ENCODE measurements at places on chromosomes 1 and 21. TPM values are rescaled to one million over a fixed set of nuclear protein-coding genes. Genes with fewer than 3 reads are reported as not detected.

- no peak for DNase-seq
These were observed 10.1 kb downstream of the SELE start for GRCh38 chr1:169723763-169724162.

- DNase-seq = no peak
These were observed 602 bp downstream of the KIAA0319L start for GRCh38 chr1:35556484-35557117.

DNA sequence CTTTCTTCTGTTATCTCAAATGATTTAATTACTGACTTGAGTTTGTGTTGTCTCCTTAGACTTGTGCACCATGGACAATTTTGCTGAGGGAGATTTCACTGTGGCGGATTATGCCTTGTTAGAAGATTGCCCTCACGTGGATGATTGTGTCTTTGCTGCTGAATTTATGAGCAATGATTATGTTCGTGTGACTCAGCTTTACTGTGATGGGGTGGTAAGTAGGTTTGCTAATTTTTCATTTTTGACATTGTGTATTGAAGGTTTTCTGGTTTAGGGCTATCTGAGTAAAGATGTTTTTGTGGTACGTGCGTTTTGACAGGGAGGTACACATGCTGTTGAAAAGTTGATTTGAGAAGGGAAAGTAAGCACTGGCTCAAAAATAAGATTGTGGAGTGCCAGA, 14.1 kb downstream of the TTC3 start:
- DNase-seq = peak; percentile 80

GRCh38 chr1:68788762-68789161, 291.9 kb upstream of the DEPDC1 start:
- DNase-seq = no peak

- DNase-seq = no peak
These were observed 118.8 kb downstream of the PSMG1 start for GRCh38 chr21:39064325-39065012.

DNA sequence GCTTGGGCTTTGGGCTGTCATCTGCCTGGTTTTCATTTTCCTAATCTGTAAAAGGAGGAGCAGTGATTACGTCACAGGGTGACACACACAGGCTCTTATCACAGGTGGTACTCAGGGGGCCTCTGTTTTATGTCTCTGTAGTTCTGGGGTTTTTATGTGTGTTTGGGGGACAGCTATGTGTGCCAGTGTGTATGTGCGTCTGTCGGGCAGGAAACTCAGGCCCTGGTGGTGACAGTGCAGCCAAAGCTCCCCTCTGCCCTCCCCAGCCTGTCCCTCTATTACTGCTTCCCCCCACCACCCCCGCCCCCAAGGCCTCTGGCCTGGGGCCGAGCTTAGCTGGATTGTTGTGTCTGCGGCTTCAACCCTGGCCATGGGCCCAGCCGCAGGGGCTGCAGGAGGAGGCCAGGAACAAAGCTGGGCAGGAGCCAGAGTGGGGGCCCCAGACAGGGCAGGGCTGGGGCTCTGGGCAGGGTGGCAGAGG, 13.3 kb downstream of the MFAP2 start:
- DNase-seq = peak; percentile 67

DNA sequence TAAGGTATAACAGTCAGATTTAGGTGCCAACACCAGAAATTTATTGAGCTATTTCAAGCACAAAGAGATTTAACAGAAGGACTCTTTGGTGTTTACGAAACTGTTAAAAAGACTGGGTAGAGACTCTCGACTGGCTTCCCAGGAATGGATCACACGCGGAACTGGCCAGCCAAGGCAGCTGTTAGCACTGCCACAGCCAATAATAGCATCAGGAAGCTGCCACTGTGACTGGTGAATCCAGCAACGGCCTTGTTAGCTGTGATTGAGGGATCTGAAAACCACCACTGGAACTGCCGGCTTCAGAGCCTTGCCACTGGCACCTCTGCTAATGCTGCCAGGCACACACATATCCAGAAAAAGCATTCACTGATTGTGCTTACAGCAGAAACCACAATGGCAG, 10.6 kb upstream of the SIM2 start:
- DNase-seq = no peak

DNA sequence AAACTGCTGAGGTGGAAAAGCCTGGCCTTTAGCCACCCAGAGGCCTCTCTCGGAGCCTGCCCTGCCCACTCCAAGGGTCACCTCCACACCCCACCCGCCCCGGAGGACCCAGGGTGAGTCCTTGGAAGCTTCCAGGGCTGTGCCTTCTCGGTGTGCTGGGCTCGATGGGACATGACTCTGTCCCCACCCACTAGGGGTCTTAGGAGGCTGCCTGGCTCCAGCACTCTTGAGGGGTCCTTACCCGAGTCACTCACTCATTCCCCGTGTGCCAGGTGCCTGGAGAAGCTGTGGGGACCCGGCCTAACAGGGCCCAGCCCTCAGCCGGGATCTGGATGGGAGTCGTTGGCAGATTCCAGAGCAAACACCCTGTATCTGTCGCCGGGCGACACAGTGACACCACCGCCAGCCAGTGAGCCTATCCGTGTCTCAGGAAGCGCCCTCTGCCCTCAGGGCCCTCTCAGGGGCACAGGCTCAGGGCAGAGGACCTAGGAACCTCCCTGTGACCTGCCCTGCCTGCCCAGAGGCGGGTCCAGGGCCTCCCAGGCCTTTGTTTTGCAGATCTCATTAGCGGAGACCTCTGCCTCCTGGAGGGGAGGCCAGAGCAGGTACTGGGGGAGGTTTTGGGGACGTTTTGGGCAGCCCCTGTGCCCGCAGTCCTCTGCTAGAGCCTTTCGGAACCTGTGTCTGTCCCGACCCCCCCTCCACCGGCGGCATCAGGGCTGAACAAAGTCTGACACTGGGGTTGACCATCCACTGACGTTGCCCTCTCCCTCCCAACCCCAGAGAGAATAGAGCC, 3.1 kb upstream of the PRKCZ start:
- DNase-seq = no peak

- peak; percentile 10 for DNase-seq
These were observed 32.3 kb upstream of the TENT5C start for GRCh38 chr1:117573386-117574023.

GRCh38 chr1:7912743-7913557, 27.7 kb downstream of the TNFRSF9 start:
- no peak for DNase-seq

GRCh38 chr1:26027716-26028489, 6.3 kb downstream of the EXTL1 start:
- DNase-seq = no peak

- DNase-seq = peak; percentile 4
These were observed 1.7 kb downstream of the MPZ start for GRCh38 chr1:161307892-161308638.

DNA sequence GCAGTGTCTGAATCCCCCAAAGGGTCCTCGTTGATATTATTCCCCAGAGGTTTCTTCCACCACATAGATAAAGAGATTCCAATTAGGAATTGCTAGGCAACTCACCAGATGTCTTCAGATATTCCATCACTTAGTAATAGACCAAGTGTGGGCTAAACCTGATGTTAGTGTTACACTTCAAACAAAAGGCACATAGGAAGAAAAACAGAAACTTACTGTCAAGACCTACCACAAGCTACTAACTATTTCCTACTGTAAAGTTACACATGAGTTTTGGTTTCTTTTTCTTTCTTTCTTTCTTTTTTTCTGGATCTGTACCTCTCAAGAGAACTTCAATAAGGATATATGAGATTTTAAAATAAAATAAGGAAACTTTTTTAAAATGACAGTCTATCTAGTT, 879.1 kb upstream of the NEGR1 start:
- no peak for DNase-seq

GRCh38 chr21:43681650-43682049, 22.3 kb downstream of the RRP1B start:
- DNase-seq = no peak

DNA sequence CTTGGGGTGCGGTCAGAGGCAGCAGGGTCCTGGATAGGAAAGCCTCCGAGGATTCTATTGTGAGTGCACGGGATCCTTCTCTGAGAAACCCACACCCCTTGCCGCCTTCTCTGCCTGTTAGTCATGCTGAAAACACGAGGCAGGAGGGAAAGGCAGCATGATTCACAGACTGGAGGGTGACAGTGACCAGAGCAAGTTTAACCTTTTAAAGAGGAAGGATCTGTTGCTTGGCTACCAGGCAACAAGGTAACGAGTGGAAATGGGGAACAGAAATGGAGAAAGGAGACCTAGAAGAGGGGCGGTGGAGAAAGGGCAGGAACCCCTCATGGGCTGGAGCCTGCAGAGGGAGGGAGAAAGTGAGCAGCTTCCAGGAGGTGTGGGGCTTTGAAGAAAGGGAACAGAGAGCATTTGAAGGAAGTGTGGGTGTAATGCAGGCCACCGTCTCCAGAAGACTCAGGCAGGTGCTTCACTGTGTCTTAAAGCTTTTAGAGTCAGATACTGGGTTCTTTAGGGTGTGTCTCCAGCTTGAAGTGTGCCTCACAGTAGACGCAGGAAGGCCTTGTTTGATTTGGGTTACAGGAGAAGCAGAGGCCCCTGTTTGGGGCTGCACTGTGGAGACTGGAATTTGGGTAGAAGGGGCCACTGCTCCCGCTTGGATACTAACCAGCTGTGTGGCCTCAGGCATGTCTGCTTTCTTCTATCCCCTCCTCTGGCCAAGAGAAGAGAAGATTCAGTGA, 19.1 kb downstream of the OPTC start:
- peak; percentile 94 for DNase-seq

DNA sequence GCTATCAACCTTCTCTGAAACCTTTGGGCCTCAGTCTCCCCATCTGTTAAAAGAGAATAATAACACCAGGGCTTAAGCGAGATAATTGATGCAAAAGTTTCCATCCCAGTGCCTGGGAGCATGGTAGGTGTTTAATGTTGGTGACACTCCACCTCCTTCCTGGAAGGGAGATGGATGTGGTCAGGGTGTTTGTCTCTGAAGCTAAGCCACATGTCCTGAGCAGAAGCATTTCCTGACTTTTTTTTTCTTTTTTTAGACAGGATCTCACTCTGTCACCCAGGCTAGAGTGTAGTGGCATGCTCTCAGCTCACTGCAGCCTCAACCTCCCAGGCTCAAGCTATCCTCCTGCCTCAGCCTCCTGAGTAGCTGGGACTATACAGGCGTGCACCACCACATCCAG, 72.6 kb upstream of the HMGB4 start:
- no peak for DNase-seq

- DNase-seq = no peak
These were observed 46.7 kb downstream of the OLIG1 start for GRCh38 chr21:33116676-33117075.

The NEGR1 gene
- 20.7 TPM for total RNA-seq

The CD1B gene
- total RNA-seq = not detected

The NCMAP gene
- total RNA-seq = not detected

The CAMSAP2 gene
- 57.5 TPM for total RNA-seq

The SLC44A5 gene
- not detected for total RNA-seq

The PAQR6 gene
- total RNA-seq = not detected

The FHAD1 gene
- 0.63 TPM for total RNA-seq

The SLAMF6 gene
- total RNA-seq = not detected

The PAPPA2 gene
- 15.9 TPM for total RNA-seq
